Naive B cell (primary cell): ENCODE measurements at places on chromosomes 3 and 15. TPM values are rescaled to one million over a fixed set of nuclear protein-coding genes. Genes with fewer than 3 reads are reported as not detected.

Gene TERC
- polyA plus RNA-seq, result 1.9 TPM

Gene DNAH12
- polyA plus RNA-seq, result not detected

DNA sequence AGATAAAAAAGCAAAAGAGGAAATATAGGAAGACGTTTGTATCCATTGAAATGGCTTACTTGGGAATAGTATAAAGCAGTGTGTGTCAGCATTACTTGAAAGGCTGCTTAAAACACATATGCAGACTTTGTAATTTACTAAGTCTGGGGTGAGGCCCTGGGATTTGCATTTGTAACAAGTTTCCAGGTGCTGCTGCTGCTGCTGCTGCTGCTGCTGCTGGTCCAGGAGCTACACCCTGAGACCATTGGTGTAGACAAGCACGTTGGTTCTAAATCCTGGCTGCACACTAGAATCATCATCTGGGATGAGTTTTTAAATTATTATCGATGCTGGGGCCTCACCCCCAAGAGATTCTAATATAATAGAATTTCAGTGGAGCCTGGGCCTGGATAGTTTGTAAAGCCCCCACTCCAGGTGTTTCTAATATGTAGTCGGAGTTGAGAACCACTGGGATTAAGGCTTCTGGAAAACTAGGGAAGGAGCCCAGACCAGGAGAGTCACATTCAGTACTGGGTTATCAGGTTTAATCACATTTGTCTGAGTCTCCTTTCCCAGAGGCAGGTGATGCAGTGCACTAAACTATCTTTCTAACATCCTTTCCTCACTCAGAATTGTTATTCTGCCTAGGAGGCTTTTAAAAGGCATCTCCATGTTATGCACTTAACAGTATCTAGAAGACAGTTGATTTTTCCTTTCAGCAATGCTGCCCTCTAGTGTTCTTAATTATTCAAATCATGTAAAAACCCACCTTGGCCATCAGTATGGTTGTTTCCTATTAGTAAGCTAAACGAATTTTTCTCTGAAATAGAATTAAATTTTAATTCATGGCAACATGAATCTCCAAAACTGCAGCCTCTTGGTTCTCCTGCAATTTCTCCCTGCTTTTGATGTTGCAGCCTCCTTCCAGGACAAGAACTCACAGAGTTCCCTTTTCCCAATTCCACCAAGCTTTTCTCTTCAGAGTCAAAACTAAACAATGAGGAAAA is 45.4 kb downstream of the SSR3 start:
- DNase-seq, result peak; percentile 45

DNA sequence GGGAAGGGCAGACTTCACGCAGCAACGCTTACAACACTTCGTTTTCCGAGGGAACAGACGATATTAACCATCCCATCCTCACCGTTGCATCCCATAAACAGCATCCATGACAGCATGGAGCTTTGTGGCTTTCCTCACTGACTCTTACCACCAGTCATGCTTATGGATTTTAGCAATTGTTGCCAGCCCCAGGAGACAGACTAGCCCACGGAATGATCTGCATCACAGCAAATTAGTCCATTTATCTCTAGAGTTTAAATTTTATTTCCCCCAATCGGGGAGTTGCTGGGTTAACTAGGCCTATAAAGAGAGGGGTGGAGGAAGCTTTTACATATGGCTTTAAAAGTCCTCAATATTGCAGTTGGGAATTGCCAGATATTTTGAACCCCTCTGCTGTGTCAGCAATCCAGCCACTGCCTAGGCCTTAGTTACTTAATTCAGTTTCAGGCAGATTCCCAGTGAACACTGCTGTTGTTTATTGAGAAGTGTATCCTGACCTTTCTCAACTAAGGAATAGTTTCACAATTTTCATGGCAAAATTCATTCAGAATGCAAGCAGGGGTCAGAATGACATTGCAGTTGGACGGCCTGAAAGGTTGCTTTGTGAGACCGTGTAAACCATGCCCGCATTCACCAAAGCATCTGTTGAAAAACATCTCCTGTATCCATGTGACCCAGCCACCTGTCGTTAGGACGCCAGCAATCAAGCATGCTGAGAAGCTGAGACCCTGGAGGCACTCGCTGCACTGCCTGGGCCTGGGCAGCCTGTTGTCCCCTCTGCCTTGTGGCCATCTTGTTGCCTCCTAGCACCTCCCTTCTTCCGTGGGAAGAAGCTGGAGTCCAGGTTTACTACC is 397.4 kb upstream of the TPM1 start:
- no peak for DNase-seq

DNA sequence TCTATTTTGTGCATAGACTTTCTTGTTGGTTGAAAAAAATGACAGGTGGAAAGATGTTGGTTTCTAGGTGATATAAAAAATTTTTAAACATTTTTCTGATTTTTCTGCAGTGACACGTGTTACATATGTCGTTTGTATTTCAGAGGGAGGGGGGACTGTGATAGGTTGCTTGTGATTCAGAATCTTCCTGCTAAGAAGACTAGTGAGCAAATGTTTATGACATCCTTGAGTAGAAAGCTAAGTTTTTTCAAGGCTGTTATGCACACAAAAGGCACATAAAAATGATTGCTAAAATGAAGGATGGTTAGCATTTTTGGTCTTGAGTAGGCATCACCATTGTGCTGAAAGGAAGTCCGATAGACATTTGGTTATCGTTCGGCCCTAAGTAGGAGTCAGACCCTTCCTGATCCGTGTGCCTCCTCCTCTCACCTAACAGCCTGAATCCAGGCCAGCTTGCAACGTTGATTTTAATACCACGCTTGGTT is 1.5 kb downstream of the ZNF639 start:
- no peak for DNase-seq

Gene SLC35G2
- not detected for polyA plus RNA-seq

Gene RASL12
- polyA plus RNA-seq, result not detected

- DNase-seq, result no peak
Observed at GRCh38 chr3:11611341-11611799, 32.3 kb downstream of the VGLL4 start.

Gene ZBED2
- 2.0 TPM for polyA plus RNA-seq

Gene TATDN2
- 10.4 TPM for polyA plus RNA-seq

DNA sequence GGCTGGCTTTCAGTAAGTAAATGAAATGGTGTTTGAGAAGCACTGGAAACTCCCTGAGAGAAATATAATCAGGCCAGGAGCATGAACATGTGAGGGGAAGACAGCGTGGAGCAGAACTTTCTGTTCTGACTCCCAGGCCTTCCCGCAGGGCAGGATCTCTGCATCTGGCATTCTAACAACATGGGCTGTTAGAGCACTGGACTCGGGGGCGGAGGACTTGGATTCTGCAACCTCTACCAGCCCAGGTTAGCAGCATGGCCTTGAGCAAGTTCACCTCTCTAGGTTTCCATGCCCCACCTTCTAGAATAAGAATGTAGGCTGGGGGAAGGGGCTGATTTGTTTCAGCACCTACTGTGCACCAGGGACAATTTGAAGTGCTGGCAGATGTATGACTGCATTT is 12.5 kb upstream of the BFSP2 start:
- DNase-seq, result no peak

- DNase-seq, result no peak
Observed at GRCh38 chr3:53646723-53647122, 152.3 kb downstream of the CACNA1D start.

Gene TMEM212
- not detected for polyA plus RNA-seq

DNA sequence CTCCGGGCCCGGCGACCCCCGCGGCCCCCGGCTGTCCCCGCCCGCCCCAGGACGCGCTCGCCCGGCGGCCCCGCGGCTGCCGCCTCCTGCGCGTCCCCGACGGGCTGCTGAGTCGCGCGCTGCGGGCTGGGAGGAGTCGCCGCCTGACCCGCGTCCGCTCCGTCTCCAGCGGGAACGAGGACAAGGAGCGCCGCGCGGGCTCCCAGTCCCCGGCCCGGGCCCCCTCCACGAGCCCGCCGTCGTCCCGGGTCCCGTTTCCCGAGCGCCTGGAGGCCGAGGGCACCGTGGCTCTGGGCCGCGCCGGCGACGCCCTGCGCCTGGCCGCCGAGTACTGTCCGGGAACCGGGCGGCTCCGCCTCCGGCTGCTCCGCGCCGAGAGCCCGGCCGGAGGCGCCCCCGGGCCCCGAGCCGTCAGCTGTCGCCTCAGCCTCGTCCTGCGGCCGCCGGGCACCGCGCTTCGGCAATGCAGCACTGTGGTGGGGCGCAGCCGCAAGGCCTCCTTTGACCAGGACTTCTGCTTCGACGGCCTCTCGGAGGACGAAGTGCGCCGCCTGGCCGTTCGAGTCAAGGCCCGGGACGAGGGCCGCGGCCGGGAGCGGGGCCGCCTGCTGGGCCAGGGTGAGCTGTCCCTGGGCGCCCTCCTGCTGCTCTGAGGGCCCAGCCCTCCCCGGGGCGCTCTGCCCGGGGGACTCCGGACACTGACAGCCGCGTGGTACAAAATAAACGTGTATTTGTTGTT is 1.5 kb downstream of the C2CD4A start:
- DNase-seq, result no peak

- DNase-seq, result peak; percentile 46
Observed at GRCh38 chr3:182795389-182795782, 2.1 kb downstream of the ATP11B start.

DNA sequence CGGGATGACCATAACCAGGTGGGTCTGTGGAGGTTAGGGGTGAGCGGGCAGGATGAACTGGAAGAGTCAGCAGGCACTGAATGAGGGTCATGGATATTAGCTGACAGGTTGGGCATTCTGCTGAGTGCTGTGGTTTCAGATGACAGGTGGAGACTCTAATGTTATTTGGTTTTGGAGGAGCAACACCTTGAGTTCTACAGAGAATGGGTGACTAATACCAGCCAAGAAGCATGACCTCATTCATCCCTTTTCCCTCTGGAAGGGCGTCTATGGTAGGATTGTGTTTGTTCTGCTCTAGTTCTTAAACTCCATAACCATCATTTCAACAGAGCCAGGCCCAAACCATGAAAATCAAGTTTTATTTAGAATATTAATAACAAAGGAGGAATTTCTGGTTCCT is 550.7 kb upstream of the LMCD1 start:
- no peak for DNase-seq

GRCh38 chr15:53591041-53591440 is 168.4 kb downstream of the WDR72 start:
- DNase-seq, result no peak

Gene TMEM115
- 32.0 TPM for polyA plus RNA-seq

Gene C3orf22
- polyA plus RNA-seq, result not detected

DNA sequence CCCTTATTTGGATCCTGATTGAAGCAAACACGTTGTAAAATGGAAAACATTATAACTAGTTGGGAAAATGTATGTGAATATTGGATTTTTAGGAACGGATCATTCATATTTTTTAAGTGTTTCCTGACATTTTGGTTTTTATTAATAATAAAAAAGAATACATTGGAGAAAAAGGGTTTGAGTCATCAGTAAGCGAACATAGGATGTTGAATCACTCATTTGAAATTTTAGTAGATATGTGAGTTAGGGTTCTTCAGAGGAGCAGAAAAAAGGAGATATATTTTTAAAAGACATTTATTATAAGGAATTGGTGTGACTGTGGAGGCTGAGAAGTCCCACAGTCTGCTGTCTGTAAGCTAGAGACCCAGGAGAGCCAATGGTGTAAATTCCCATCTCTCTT is 258.5 kb downstream of the PTPRG start:
- DNase-seq, result no peak

- DNase-seq, result peak; percentile 2
Observed at GRCh38 chr15:24955531-24955921, 739 bp downstream of the SNRPN start.

- no peak for DNase-seq
Observed at GRCh38 chr15:36626984-36627383, 47.6 kb downstream of the CDIN1 start.

DNA sequence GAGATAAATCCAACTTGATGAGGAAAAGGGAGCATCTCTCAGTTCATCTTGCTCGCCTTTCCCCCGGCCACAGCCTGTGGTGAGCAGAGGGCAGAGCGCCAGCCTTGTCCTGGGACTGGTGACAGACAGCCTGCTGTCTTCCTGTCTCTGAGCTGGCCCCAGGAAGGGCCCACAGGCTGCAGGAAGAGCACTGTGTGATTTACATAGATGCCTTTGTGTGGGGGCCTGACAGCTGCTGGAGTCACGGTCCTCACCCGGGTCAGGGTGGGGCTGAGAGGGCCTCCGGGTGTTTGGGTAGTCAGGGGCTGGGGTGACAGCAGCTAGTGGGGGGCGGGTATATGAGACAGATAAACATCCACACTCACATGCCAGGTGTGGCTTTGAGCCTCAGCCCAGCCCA is 29.3 kb downstream of the PLA2G4D start:
- DNase-seq, result no peak

DNA sequence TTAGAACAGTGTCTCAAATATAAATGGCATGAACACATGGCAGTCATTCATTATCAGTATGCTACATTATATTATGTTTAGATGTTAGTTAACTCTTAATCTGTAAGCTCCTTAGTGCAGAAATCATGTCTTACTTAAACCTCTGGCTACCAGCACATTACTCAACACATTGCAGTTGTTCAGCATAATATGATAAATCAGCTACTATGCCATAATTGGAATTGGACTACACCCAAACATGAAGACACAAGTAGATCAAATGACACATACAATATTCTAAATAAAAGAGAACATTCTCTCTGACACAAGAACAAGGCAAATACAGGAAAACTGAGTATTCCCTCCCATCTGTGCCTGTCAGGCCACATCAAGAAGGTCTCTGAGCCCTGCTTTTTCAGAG is 116.1 kb downstream of the PCCB start:
- DNase-seq, result no peak

GRCh38 chr15:46126581-46126980 is 491.8 kb downstream of the SQOR start:
- no peak for DNase-seq

GRCh38 chr3:191143224-191143623 is 55.8 kb upstream of the OSTN start:
- no peak for DNase-seq

Gene ATP2B2
- polyA plus RNA-seq, result 0.06 TPM

- DNase-seq, result no peak
Observed at GRCh38 chr3:15611018-15611417, 9.5 kb downstream of the BTD start.

DNA sequence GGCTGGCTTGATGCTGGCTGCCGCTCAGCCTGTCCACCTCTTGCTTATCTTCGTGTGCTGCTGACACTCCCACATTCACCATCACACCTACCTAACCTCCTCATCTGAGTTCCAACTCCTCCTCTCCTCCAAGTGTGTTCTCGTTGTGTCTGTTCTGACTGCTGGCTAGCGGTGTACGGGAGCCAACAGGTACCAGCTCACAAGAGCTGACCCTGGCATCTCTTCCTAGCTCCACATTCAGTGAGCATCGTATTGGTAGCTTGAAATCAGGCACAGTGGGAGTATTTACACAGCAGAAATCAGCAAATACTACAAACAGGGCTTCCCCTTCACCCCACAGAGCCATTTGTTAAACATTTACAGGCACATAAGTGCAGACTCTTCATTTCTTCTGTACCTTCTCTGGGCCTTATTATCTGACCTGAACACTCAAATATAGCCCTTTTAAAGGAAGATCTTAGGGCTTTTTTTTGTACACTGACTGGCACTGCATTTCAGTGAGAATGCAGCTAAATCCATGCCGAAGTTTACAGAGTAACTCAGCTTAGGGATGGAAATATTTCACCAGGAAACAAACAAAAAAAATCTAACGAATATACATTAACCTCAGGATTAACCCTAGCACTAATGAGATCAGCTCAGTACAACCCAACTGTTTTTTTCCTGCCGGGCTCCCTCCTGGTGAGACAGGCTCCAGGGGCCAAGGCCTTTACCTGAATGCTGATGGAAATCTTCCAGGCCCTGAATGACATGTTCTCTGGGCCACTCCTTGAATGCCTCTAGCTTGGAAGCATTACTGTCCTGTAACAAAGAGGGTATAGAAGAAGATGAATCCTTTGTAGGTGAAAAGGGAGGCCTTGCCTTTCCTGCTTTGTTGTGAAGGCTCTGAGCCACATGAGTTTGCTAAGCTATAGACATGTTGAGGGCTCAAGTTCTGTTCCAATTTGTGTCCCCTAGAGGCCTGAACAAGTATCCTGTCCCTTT is 150.5 kb upstream of the LPP start:
- no peak for DNase-seq

Gene SIDT1
- polyA plus RNA-seq, result 51.1 TPM
